ENCODE measurements at places on chromosomes 6 and 20. TPM values are rescaled to one million over a fixed set of nuclear protein-coding genes. Genes with fewer than 3 reads are reported as not detected.

Gene AAR2
- total RNA-seq, result 26.5 TPM

Gene REV3L
- 25.5 TPM for total RNA-seq

Gene PAX1
- not detected for total RNA-seq

Gene B3GALT4
- total RNA-seq, result 22.7 TPM

Gene HLA-DQA2
- 15.2 TPM for total RNA-seq

Gene MDFI
- total RNA-seq, result not detected

Gene CSE1L
- 24.6 TPM for total RNA-seq

Gene SLC16A10
- total RNA-seq, result 0.18 TPM

Gene MAS1
- total RNA-seq, result not detected

Gene MEI4
- total RNA-seq, result not detected

All from natural killer cell (primary cell).